ENCODE measurements at places on chromosomes 5 and 9.

DNA sequence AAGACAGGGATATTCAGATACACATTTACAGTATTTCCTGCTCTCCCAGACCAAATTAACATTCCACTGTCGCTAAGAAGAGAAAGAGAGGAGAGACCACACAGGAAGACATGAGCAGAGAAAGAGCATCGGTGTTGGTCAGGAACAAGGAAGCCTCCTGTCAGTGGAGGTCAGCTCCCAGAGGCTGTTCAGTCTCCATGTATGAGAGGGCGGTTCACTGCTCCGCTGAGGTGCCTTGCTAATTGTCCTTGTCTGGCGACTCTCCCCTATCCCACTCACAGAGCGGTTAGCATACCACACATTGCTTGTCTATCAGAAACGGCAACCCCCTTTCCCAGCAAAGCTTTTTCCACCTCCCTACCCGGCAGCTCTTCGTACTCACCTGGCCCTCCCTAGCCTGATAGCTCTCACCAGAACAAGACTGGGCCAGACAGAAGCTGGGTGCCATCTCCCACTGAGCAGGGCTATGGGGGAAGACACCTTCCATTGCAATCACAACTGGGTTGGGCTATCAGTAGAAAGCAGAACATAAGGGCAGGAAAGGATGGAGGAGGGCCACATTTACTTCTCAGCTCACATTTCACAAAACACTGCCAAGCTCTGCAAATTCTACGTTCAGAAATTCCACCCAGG, 58.6 kb upstream of the LMNB1 start:
- DNase-seq, result no peak

GRCh38 chr9:138122201-138122600, 244.6 kb downstream of the CACNA1B start:
- DNase-seq, result no peak

- DNase-seq, result no peak
Measured at GRCh38 chr9:110351009-110351467, 13.4 kb upstream of the TXNDC8 start.

DNA sequence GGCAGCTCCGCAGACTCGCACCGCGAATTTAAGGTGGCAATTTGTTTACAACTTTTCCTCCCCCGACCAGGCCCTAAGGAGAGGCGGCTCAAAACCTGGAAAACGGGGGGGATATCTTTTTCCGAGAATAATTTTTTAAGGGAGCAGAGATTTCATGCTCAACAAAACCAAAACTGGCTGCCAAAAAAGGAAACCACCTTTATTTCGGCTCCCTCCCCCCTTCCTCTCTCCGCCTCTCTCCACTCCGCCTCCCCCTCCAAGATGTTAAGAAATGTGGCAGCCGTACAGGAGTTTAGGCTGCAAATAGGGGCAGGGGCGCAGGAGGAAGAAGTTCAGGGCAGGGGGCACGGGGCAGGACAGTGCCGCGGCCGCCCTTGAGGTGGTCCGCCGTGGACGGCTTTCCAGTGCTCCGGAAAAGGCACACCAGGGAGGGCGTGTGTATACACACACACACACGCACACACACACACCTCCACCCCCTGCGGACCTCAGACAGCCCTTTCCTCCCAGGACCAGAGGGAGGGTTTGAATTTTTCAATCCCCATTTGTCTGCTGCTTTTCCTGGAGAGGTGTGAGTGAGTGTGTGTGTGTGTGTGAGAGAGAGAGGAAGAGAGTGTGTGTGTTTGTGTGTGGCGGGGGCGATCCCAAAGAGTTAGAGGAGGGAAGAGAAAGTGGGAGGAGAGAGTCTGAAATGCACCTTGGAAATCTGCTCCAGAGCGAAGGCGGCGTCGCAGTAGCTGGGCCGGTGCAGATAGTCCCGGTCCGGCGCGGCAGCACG, 9.1 kb downstream of the PTCH1 start:
- peak; percentile 74 for DNase-seq

DNA sequence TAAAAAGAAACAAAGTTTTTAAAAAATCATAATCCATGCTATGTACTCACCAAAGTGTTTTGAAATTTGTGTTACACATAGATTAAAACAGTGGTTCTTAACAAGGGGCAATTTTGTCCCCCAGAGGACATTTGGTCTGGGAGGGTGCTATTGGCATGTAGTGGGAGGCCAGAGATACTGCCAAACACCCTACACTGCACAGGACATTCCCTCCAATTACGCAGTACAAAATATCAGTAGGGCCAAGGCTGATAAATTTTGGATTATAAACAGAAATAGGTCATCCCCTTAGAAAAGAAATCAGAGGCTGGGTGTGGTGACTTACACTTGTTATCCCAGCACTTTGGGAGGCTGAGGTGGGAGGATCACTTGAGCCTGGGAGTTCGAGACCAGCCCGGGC, 38.9 kb downstream of the ELL2 start:
- DNase-seq, result no peak

- DNase-seq, result no peak
Measured at GRCh38 chr9:101462558-101462957, 27.0 kb upstream of the ALDOB start.

- no peak for DNase-seq
Measured at GRCh38 chr9:2459756-2460155, 161.8 kb upstream of the VLDLR start.
